ENCODE measurements at places on chromosomes 11 and 22. TPM values are rescaled to one million over a fixed set of nuclear protein-coding genes. Genes with fewer than 3 reads are reported as not detected.

CDC42BPG gene
- total RNA-seq = 1.5 TPM

FOLR1 gene
- 0.14 TPM for total RNA-seq

EFEMP2 gene
- 1.1 TPM for total RNA-seq

NARS2 gene
- 20.6 TPM for total RNA-seq

C22orf31 gene
- not detected for total RNA-seq

All from A549 treated with Hydrocortisone at 1 μM for 4 hours (cell line).